ENCODE measurements at places on chromosomes 1 and 21. TPM values are rescaled to one million over a fixed set of nuclear protein-coding genes. Genes with fewer than 3 reads are reported as not detected.

TMEM269 gene
- not detected for total RNA-seq

CYP4A11 gene
- 1.2 TPM for total RNA-seq

SNX7 gene
- total RNA-seq: 19.8 TPM

KCNK2 gene
- total RNA-seq: 1.4 TPM

CELA2A gene
- total RNA-seq: not detected

TMEM201 gene
- total RNA-seq: 6.6 TPM

PPIAL4G gene
- not detected for total RNA-seq

SRSF11 gene
- 215 TPM for total RNA-seq

FCRL4 gene
- total RNA-seq: not detected

EVA1C gene
- 27.4 TPM for total RNA-seq

PLEKHN1 gene
- total RNA-seq: not detected

SYT6 gene
- 0.19 TPM for total RNA-seq

EFNA4 gene
- 5.3 TPM for total RNA-seq

ENAH gene
- 53.3 TPM for total RNA-seq

MXRA8 gene
- total RNA-seq: 175 TPM

SLC25A34 gene
- 11.1 TPM for total RNA-seq

RGS13 gene
- total RNA-seq: 0.19 TPM

SPRR1B gene
- not detected for total RNA-seq

ODF2L gene
- 42.7 TPM for total RNA-seq

PRAMEF10 gene
- total RNA-seq: not detected

ECE1 gene
- 115 TPM for total RNA-seq

LRRC53 gene
- not detected for total RNA-seq

HSD3B2 gene
- total RNA-seq: not detected

PRRX1 gene
- total RNA-seq: 75.3 TPM

CACNA1S gene
- not detected for total RNA-seq

NFASC gene
- total RNA-seq: 2.4 TPM

ZNF695 gene
- 0.22 TPM for total RNA-seq

TRAF5 gene
- 10.7 TPM for total RNA-seq

GBP7 gene
- not detected for total RNA-seq

FNDC10 gene
- total RNA-seq: not detected

SMIM11 gene
- total RNA-seq: 6.1 TPM

USH2A gene
- total RNA-seq: under 0.01 TPM

GUCA2A gene
- not detected for total RNA-seq

OVAAL gene
- total RNA-seq: not detected

ZNF648 gene
- total RNA-seq: not detected

TFAP2E gene
- 1.5 TPM for total RNA-seq

PGLYRP3 gene
- not detected for total RNA-seq

KRTAP10-10 gene
- not detected for total RNA-seq

PGLYRP4 gene
- not detected for total RNA-seq

OR2W3 gene
- total RNA-seq: 3.1 TPM

NPPB gene
- total RNA-seq: not detected

VWA5B1 gene
- not detected for total RNA-seq

OR2L13 gene
- not detected for total RNA-seq

CD1B gene
- 1.9 TPM for total RNA-seq

ARHGEF16 gene
- total RNA-seq: 0.17 TPM

OR2AK2 gene
- total RNA-seq: not detected

ANXA9 gene
- 0.68 TPM for total RNA-seq

LCE6A gene
- not detected for total RNA-seq

BCAN gene
- total RNA-seq: not detected

AADACL4 gene
- total RNA-seq: not detected

DTL gene
- 1.3 TPM for total RNA-seq

Measured in subcutaneous adipose tissue (tissue), 4 donors.